ENCODE measurements at places on chromosomes 5 and 9. TPM values are rescaled to one million over a fixed set of nuclear protein-coding genes. Genes with fewer than 3 reads are reported as not detected.
A peak's percentile ranks its signal among the peaks of the same experiment; 100 is the strongest.

The GMCL2 gene
- not detected for polyA plus RNA-seq

The FAM78A gene
- 0.23 TPM for polyA plus RNA-seq

The HTR4 gene
- not detected for polyA plus RNA-seq

- peak; percentile 32 for DNase-seq
Observed at GRCh38 chr5:178331491-178331996, 98.9 kb upstream of the PHYKPL start.

GRCh38 chr5:106307265-106307664, 1363.5 kb downstream of the EFNA5 start:
- DNase-seq, result no peak

DNA sequence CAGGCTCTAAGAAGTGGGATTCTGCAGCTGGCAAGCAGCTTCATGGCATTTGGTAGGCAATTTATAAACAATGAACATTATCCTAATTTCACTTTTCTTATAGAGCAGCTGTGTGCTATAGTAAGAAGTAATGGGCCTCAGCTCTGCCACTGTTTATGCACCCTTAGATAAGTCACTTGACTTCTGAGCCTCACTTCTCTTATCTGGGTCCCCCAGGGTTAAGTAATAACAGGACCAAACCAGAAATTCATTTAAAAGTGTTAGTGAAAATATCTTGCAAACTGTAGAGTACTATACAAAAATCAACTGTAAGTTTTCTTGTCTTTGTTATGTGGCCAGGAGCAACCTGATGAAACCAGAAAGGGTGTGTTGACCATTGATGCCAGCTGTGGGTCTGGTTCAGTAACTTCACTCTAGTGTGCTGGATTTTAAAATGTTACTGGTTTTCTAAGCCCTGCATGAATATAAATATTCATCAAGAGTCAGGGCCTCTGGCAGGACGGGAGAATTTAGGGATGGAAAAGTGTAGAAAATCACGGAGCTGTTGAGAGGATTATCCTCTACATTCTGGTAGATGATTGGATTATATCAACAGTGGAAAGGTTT, 24.2 kb downstream of the TNFAIP8 start:
- no peak for DNase-seq

- peak; percentile 80 for DNase-seq
Observed at GRCh38 chr5:160133071-160133917, 14.0 kb upstream of the PWWP2A start.

DNA sequence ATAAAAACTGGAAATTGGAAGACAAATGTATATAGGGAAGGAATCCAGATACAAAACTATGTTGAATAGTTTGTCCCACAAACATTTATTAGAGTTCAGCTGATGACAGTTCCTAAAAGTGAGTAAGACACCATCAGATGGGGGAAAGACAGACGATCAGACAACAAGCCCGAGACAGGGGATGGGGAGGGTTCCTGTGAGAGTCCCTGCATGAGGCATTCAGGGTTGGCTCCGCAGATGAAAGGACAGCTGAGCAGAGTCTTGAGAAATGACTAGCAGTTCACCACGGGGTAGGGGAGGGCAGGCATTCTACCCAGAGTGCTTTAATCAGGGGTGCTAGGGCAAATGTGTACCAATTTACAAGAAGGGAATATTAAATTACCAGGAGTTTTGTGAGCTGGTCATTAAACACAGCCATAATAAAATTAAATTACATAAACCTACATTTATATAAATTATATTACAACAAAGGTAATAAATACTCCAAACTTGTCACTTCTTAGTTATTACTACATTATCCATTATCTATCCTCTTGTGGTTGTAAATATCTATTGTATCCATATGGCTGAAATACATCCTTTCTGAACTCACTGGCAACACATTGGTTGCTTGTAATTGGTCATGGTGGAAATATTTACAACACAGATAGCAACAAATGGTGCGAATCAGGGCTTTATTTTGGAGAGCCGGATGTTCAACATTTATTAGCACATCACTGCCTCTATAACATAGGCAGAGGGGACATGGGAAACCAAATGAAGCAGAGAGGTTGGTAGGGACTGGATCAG, 27.8 kb downstream of the TNFSF15 start:
- peak; percentile 28 for DNase-seq

GRCh38 chr5:9233712-9234111, 312.2 kb downstream of the SEMA5A start:
- DNase-seq, result no peak

DNA sequence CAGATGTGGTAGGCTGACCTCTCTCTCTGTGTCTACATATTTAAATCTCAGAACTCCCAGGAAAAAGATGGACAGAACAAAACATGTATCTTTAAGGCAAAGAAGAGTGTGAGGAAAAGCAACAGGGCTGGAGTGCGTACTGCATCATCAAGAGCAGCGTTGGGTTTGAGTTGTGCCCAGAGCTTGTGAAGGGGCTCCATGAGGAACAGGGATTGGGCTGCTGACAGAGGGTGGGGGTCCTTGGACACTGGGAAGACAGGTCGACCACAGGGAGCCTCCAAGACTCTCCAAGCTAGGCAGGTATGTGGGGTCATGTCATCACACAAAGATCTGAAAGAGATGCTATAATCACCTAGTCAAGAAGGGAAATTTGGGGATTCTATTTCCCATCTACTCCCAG, 309.9 kb downstream of the IRX1 start:
- no peak for DNase-seq

- no peak for DNase-seq
Observed at GRCh38 chr5:128334010-128334716, 203.9 kb downstream of the FBN2 start.

The DPYSL3 gene
- polyA plus RNA-seq, result 8.8 TPM

DNA sequence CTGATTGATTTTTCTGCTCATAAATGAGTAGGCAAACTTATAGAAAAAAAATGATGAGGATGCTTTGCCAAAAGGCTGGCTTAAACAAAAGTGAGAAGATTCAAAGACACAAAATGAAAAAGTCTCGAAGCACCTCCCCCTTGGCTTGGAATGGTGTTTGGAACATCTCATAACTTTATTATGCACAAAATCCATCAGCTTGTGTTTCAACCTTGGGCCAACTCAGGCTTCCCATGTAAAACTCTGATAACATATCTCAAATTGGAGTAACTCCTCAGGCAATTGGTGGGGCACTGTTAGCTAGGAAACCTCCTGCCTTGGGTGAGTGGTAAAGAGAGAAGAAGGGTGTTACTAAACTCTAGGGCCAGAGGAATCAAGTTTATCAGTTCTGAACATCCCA, 176.3 kb downstream of the KIAA0825 start:
- no peak for DNase-seq

- no peak for DNase-seq
Observed at GRCh38 chr5:23776684-23777083, 269.3 kb downstream of the PRDM9 start.

- peak; percentile 81 for DNase-seq
Observed at GRCh38 chr5:36875051-36875789, 1.3 kb upstream of the NIPBL start.

DNA sequence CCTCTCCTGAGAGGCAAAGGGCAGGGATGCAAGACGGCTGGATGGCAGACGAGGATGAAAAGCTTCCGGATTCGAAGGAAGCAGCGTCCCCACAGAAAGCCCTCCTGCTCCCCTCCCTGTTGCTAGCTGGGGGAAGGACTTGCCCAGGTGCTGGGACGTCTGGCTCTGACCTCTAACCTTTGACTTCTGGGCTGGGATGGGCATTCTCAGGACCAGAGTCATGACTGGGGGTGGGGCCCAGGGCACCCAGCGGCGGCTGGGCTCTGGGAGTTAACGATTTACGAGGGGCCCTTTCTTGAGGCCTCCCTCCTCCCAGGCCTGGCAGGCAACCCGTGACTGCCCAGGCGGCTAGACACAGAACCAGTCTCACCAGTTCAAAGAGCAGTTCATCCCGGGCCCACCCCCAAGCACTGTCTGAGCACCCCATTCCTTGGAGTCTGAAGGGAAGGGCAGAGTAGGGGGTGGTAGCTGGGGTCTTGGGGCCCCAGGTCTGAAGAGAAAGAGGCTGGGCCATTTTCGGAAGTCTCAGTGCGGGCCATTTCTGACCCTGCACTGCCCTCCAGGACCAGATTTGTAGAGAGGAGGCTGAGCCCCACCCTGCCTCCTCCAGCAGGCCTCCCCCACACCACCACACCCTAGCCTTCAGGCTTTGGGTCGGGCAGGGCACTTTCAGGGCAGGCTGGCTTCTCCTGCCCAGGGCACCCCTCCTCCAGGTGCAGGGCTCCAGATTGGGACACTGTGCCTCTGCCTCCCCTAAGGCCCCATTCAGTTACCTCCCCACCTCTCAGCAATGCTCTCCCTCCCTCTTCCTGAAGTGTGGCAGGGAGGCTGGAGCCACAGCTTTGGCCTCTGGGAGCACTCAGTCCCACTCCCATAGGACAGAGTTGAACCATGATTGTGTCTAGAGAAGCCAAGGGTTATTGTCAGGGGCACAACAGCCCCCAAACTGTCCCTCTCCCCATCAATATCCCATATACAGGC, 5.0 kb upstream of the CXXC5 start:
- no peak for DNase-seq

The CCDC152 gene
- 5.7 TPM for polyA plus RNA-seq

DNA sequence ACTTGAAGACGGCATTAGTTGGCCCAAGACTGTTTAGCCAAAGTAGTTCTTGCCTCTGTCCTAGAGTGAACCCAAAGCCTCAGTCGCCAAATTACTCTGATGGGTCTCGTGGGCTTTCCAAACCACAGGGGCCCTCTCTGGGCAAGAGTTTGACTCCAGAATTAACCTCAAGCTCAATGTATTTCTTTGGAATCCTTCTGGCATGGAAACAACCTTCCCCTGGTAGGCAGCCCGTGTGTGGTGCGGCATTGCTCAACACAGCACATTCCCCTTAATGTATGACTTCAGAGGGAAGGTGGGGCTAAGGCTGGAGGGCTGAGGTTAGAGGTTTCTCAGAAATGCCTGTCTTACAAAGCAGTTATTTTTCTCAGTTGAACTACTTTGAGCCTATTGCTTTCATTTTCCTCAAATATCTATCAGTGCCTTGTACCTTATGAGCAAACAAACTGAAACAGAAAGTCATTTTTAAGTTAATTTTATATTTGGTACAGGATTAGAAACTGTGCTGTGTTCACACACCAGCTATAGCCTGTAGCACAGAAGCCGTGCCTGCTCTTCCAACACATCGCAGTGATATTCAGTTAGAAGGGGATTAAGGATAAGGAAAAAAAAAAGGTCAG, 123.9 kb upstream of the HAPLN1 start:
- DNase-seq, result peak; percentile 87

The DIPK1B gene
- polyA plus RNA-seq, result 0.15 TPM

- no peak for DNase-seq
Observed at GRCh38 chr9:123318202-123318601, 37.8 kb upstream of the CRB2 start.

GRCh38 chr9:110591526-110591925, 12.0 kb upstream of the SVEP1 start:
- DNase-seq, result peak; percentile 57

The RFESD gene
- 4.6 TPM for polyA plus RNA-seq

GRCh38 chr9:7297521-7297920, 502.1 kb downstream of the DMAC1 start:
- DNase-seq, result no peak

DNA sequence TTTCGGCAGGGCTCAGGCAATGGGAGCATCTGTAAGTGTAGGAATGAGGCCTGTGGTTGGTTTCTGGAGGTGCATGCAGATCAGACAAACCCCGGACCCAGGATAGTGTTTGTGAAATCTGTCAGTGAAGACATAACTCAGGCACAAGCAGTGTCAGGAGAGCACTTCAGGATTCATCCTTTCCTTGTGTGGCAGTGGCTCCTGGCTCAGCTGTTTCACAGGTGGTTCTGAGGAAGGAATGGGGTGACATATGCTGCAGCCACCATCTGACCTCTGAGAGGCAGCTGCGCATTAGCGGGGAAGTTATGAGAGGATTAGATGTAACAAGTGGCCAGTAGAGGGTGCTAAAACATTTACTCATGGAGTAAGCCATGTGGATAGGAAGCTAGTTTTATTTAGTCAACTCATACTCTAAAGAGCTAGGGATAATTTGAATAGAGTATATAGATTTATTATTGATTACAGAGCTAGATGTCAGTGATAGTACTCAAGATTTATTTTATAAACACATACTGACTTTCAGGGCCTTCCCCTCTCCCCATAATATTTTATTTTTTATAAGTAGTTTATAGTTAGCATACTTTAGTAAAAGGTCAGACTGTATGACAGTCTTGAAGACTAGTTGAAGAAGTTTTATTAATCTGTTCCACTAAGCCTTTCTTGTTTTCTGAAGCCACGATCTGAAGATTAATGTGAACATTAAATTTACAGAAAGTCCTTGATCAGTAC, 28.4 kb downstream of the NNT start:
- DNase-seq, result peak; percentile 91

DNA sequence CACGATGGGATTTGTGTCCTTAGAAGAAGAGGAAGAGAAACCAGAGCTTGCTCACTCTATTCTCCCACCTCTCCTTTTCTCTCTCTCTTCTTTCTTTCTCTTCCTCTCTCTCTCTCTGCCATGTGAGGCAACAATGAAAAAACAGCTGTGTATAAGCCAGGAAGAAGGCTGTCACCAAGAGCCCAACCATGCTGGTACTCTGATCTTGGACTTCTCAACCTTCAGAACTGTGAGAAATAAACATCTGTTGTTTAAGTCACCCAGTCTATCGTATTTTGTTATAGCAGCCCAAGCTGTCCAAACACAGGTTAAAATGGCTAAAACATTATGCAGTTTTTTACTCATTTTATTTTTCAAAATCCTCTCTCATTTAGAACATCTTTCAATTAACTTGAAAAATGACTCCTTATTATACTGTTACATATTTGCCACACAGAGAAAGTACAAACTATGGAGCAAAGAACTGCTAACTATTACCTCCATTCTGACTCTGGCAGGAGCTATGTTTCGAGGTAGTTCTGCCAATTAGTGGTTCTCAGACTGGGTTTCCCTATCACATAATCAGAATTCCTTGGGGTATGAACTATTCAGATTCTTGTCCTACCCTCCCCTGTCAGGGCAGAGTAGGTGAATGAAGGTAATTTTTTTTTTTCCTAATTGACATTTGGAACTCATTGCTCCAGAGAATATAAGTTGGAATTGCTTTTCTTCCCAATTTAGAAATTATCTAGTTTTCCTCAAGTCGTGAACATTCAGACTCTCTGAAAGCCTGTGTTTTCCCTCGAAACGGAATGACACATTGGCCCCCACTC, 434.6 kb downstream of the ENC1 start:
- DNase-seq, result peak; percentile 31

The JAK2 gene
- polyA plus RNA-seq, result 4.1 TPM

GRCh38 chr9:80500300-80500699, 928.5 kb downstream of the TLE4 start:
- DNase-seq, result no peak

DNA sequence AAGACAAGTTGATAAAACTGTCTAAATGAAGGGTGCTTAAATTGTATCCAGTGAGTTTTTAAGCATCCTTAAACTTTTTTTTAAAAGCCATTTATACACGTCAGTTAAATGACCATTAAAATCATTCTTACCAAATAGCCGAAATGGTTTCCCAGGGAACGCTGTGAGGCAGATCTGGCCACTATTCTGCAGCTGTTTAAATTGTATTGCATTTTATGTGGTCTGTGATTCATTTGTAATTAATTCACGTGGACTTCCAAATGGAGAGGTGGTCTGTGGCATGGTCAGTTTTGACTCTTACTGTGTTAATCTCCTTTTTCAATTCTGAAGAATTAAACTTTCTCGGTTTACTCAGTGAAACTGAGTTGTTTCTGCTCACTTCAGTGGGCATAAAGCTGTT, 113.7 kb upstream of the OTULINL start:
- no peak for DNase-seq

All from GM23248 (cell line).